ENCODE measurements at places on chromosomes 16 and 17.

DNA sequence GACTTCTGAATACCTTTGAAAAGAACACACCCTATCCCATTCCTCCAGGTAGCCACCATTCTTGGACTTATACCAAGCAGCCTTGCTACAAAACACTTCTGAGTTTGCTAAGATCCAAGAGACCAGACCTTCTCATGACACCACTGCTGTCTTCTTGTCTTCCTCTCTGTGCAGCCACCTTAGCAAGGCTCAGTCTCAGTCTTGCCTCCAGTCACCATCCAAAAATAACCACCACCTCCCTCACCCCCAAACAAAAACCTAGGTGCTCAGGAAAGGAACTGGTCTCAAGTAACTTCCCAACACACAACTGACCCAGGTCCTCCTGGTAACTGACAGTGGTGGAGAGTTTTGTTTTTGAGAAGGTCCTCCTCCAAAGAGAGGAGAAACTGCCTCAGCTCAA lies 90.9 kb upstream of the CORO6 start:
- no peak for DNase-seq

- DNase-seq = no peak
Measured at GRCh38 chr17:58640202-58640601, 51.6 kb downstream of the TEX14 start.

DNA sequence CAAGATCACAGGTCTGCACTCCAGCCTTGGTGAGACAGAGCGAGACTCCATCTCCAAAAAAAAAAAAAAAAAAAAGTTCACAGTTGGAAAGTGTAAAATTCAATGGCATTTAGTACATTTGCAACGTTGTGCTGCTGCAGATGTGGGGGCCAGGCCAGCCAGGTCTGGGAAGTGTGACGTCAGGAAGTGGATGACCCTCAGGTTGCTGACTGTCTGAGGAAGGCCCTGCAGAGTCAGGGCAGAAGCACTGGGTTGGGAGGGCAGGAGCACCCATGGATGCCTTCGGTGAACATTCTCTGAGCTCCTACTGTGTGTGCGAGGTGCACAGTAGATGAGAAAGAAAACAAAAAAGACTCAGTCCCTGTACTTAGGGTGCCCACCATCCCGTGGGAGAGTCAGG lies 12.1 kb upstream of the WFDC1 start:
- no peak for DNase-seq

DNA sequence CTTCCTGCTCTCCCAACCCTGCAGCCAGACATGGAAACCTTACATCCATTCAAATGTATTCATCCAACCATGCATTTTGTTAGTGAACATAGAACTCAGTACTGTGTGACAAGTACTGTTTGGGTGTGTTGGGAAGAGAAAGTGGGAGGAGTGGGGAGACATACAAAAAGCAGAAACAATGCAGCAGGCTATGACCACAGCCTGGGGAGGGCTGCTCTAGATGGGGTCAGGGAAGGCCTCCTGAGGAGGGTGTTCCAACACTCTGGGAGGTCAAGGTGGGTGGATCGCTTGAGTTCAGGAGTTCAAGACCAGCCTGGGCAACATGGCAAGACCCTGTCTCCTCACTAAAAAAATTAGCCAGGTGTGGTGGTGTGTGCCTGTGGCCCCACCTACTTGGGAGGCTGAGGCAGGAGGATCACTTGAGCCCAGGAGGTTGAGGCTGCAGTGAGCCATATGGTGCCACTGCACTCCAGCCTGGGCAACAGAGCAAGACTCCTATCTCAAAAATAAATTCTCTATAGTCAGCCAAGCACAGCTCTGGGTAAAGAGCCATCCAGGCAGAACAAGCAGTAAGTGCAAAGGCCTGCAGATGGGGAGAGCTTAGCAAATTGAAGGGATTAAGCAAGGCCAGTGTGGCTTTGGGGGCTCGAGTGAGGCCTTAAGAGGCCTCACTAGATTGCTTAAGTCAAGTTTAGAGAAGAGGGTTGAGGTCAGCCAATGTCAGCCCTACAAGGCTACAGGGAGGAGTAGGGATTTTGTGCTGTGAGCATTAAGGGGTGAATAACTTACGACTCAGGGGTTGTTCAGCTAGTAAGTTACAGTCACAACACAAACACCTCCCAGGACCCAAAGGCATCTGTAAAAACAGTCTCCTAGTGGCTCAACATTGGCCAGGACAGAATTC lies 5.5 kb downstream of the SLC13A2 start:
- no peak for DNase-seq
